ENCODE measurements at places on chromosomes 7 and 10. TPM values are rescaled to one million over a fixed set of nuclear protein-coding genes. Genes with fewer than 3 reads are reported as not detected.

DNA sequence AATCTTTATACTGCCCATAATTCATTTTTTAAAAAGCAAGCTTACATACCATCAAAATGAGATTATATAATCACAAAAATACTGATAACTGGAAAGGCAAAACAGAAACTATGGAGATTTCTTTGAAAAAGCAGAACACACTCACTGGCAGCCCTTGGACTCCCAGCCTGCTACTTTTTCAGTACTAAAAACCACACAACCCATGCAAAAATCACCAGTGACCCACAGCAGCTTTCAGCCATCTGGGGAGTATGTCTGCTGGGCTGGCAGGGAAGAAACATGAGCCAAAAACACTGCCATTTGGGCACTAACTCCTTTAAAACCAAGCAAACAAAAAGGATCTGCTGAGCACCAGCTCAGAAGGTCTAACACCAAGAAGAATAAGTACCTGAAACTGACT, 80.0 kb upstream of the DDC start:
- H3K4me3 ChIP-seq = no peak overlapping the region
- no peak for DNase-seq
- no peak overlapping the region for H3K27ac ChIP-seq
- no peaks in the 10 kb centered on the region for H3K27me3 ChIP-seq
- H3K4me1 ChIP-seq = no peaks in the 10 kb centered on the region

DNA sequence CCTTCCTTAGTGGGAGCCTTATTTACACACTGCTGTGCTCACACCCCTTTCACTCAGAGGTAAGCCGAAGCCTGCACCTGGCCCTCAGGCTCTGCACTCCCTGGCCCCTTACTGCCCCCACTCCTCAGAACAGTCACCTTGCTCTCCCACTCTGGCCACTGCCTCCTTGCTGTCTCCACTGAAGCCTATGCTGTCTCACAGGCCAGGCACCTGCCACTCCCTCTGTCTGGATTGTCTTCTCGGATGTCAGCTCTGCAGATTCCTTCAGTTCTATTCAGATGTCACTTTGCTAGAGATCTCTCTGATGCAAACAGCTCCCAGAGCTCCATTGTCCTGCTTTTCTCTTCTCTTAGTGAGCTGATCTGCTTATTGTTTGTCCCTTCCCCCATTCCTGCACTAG, 390.7 kb downstream of the DPP6 start:
- no peak for DNase-seq
- H3K4me3 ChIP-seq = no peak overlapping the region
- H3K36me3 ChIP-seq = no peaks in the 10 kb centered on the region
- H3K27me3 ChIP-seq = no peaks in the 10 kb centered on the region

DNA sequence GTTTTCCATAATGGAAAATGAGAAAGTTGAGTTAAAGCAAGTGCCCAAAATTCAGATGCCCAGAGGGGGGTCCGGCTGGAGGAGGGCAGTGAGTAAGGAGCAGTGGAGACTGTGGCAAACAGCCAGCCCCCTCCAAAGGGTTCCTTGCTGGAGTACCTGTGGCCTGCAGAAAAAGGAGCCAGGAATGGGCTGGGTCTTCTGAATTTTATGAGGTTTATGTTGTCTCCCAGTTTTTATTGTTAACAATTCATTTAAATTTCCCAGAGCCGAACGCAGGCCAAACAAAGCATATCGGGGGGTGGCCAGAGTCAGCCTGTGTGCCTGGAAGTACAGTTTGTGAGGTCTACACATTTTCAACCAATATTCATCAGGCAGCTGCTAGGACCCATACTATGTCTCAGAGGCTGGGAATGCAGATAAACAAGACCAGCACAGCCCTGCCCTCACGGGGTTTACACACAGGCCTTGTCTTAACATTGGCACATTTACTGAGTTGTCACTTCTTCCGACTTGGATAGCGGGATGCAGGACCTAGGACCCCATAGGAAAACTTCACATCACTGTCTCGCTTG, 12.9 kb upstream of the CSGALNACT2 start:
- H3K36me3 ChIP-seq = no peaks in the 10 kb centered on the region
- H3K27ac ChIP-seq = no peak overlapping the region
- no peak overlapping the region for H3K4me3 ChIP-seq
- H3K27me3 ChIP-seq = no peaks in the 10 kb centered on the region

GRCh38 chr7:82961240-82961639, 201.4 kb downstream of the PCLO start:
- no peak overlapping the region for H3K4me3 ChIP-seq
- no peaks in the 10 kb centered on the region for H3K4me1 ChIP-seq
- H3K27ac ChIP-seq = no peak overlapping the region
- no peaks in the 10 kb centered on the region for H3K36me3 ChIP-seq
- H3K27me3 ChIP-seq = no peaks in the 10 kb centered on the region
- DNase-seq = no peak

- no peak overlapping the region for H3K4me3 ChIP-seq
- no peak for DNase-seq
- no peaks in the 10 kb centered on the region for H3K27me3 ChIP-seq
- H3K4me1 ChIP-seq = no peaks in the 10 kb centered on the region
- H3K27ac ChIP-seq = no peak overlapping the region
- no peaks in the 10 kb centered on the region for H3K36me3 ChIP-seq
Measured at GRCh38 chr10:77500754-77501151, 136.9 kb downstream of the KCNMA1 start.

Gene LAMB1
- not detected for total RNA-seq

Gene FGFBP3
- total RNA-seq = 3.1 TPM

Gene ST7
- total RNA-seq = 14.2 TPM

Gene ELMO1
- 66.2 TPM for total RNA-seq

Gene SUN3
- not detected for total RNA-seq

Measured in CD8-positive, alpha-beta memory T cell (primary cell).